ENCODE measurements at places on chromosomes 1 and 21.

DNA sequence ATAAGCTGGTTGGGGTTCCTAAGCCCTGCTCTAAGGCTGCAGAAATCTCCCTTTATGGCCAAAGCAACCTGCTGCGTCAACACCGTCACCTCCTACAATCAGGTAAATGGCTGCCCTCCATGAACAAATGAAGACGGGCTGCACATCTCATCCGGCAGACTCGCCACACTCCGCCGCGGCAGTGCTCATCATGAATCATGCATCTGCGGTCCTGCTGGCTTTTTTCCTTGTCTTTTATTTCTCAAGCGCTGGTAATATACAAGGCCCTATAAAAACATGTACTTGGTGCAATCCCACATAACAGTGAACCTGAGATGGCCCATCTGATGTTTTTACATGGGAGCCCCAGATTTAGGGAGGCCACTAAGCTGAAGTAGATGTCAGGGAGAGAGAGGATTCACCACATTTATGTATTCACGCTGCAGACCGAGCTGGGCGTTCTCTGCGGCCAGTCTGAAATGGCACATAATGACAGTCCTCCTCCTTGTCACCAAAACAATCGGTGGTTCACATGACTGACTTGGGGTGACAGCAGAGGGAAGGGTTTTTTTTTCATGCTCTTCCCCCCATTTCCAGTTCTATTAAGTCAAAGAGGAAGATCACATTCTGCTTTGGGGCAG lies 91.6 kb downstream of the KAZN start:
- DNase-seq = no peak

DNA sequence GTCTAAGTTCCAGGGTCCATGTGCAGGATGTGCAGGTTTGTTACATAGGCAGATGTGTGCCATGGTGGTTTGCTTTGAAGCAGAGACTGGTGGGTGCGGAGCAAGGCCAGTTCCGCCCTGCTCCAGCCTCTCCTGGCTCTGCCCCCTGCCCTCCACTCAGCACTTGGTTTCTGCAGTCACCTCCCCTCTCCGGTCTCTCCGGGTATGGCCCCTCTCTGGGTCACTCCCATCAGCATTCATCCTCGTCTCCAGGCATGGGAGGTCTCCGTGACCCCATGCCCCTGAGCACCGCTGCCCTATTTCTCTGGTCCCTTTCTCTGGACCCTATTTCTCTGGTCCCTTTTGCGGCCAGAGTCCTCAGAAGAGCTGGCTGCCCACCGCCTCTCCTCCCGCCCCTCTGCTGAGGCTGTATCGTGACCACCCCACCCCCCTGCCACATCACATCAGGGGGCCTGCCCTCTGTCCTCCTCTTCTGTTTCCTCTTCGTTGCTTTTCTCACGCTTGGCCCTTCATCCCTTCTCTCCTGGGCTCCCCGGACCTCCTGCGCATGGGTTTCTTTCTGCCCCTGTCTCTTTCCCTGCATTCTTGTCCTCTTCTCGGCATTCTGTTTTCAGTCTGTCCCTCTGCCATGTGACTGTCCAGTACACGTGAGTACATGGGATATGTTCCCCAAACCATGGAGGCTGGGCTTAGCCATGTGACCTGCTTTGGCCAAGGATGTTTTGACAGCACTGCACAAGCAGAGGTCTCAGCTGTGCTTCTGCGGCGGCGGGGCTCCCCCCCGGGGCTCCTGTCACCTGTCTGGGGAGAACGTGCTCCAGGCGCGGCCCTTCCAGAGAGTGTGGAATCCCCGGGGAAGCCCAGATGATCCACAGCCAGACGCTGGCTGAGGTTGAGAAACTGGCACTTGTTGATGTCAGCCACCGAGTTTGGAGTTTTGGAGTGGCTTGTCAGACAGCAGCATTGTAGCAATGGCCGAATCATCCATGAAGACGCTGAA lies 54.4 kb upstream of the C1orf174 start:
- DNase-seq = no peak

GRCh38 chr1:26546819-26547218 lies 17.3 kb downstream of the RPS6KA1 start:
- no peak for DNase-seq

GRCh38 chr1:200374569-200375295 lies 35.1 kb downstream of the ZNF281 start:
- no peak for DNase-seq

- no peak for DNase-seq
Measured at GRCh38 chr1:102531036-102531435, 534.3 kb upstream of the OLFM3 start.

DNA sequence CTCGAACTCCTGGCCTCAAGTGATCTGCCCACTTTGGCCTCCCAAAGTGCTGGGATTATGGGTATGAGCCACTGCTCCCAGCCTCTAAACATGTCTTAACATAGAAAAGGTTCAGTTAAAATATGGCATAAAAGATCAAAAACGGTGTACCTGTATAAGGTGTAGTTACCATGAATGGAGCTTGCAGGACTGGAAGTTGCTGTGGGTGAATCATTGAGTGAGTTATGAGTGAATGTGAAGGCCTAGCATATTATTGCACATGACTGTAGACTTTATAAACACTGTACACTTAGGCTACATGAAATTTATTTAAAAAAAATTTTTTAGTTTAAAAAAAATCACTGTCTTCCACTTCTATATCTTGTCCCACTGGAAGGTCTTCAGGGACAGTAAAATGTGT lies 15.7 kb downstream of the ABCD3 start:
- DNase-seq = no peak

GRCh38 chr1:91827087-91827458 lies 58.9 kb downstream of the TGFBR3 start:
- DNase-seq = no peak

GRCh38 chr1:11886986-11887665 lies 28.4 kb upstream of the NPPB start:
- no peak for DNase-seq

GRCh38 chr1:147494998-147495580 lies 46.2 kb upstream of the BCL9 start:
- DNase-seq = peak; percentile 55

GRCh38 chr1:107058245-107059032 lies 2.0 kb downstream of the PRMT6 start:
- DNase-seq = no peak

- no peak for DNase-seq
Measured at GRCh38 chr1:117612517-117613248, 6.8 kb downstream of the TENT5C start.

DNA sequence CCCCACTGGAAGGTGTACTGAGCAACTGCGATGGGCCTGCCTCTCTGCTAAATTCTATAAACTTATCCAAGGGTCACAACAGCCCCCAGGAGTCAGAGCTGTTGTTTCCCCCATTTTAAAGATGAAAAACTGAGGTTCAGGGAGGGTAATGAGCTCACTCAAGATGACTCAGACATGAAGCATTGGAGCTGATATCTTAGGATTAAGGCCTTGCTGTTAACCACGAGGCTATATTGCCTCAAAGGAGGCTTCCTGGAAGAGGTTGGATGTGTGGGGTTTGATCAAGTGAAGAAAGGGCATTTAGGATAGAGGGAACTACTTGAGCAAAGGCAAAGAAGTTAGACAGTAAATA lies 6.7 kb downstream of the LDLRAP1 start:
- DNase-seq = no peak

DNA sequence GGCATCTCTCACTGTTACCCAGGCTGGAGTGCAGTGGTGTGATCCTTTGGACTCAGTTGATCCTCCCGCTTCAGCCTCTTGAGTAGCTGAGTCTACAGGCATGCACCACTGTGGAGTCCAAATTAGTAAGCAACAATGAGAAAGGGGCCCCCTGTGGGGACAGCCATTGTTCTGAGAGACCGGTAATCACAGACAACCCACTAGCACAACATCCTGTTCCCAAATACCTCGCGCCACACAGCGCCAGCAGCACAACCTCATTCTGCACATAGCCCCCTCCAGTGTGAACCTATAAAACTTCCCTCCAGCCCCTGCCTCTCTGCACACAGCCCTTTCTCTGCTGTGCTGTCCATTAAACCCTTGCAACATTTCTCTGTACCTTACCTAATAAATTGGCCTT lies 226.4 kb downstream of the DYRK1A start:
- no peak for DNase-seq

DNA sequence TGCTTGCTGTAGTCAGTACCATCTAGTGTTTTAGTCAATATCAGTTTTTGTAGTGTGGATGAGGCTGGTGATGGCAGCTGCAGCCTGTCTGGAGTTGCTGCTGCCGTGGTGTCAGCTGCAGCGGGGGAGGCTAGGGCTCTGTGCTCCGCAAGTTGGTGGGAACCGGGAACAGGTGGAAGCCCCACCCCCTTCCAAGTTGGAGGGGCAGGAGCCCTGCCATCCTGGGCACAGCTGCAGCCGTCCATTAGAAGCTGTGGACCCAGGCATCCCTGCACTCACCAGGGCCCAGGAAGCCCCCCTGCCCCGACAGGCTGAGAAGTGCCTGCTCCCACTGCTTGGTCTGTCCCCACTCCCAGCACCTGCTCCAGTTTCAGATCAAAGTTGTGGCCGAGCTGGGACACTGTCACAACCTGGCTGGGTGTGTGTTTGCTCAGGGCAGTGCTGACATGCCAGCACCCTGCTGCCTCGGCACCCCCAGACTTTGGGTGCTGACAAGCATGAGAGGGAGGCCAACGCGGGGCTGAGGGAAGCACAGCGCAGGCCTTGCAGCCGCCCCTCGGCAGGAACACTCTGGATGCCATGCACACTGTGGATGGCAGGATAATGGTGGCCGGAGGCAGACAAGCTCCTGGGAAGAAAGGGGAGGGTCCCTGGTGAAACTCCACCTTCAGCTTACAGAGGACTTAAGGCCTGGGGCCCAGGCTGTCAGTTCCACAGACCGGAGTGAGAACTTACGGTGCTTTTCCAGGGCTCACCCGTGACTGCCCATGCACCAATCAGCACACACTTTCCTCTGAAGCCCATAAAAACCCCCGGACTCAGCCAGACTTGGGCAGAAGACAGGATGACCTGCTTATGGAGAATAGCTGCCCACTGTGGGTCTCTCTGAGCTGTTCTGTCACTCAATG lies 86.9 kb downstream of the ADARB1 start:
- DNase-seq = no peak

DNA sequence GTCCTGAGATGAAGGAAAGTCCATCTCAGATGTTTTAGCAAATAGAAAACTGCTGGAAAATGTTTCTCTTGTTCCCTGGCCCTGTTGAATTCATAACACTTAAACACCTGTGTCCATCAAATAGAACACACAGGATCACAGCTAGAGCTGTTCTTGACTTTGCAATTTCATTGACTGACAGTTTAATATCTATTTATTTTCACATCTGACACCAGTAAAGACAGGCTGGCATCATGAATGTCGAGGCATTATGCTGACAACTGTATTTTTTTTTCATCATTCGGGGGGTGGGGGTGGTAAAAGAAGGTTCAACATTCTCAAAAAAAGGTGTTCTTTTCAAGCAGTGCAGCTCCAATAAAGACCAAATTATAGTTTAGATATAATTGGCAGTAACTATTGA lies 591.2 kb upstream of the PTBP2 start:
- no peak for DNase-seq

DNA sequence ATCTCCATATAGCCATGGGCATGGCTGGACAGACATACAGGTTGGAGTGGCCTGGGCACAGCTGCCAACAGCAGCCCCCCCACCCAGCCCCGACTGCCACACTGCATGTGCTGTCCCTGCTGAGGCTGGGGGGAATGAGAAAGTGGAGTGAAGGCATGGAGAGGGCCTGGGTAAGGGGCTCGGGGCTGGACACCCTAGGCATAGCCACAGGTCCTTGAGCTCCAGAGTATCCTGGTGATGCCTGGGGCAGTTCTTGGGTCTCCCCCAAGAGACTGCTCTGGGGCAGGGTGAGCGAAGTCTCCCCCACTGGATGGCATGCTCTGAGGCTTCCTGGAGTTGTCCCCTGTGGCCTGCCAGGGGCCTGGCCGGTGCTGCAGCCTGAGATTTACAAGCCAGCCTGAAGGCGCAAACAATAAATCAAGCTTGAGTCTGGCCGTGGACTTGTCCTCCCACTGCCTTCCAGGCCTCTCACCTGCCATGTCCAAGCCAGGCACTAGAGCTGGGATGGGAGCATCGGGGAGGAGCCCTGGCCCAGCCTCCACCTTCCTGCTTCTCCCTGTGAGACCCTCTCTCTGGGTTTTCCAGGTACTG lies 53.6 kb downstream of the FOXO6 start:
- DNase-seq = no peak
